Left ventricle myocardium superior (tissue), 1 donor: ENCODE measurements at places on chromosomes 6 and 20. TPM values are rescaled to one million over a fixed set of nuclear protein-coding genes. Genes with fewer than 3 reads are reported as not detected.
A peak's percentile ranks its signal among the peaks of the same experiment; 100 is the strongest.

DNA sequence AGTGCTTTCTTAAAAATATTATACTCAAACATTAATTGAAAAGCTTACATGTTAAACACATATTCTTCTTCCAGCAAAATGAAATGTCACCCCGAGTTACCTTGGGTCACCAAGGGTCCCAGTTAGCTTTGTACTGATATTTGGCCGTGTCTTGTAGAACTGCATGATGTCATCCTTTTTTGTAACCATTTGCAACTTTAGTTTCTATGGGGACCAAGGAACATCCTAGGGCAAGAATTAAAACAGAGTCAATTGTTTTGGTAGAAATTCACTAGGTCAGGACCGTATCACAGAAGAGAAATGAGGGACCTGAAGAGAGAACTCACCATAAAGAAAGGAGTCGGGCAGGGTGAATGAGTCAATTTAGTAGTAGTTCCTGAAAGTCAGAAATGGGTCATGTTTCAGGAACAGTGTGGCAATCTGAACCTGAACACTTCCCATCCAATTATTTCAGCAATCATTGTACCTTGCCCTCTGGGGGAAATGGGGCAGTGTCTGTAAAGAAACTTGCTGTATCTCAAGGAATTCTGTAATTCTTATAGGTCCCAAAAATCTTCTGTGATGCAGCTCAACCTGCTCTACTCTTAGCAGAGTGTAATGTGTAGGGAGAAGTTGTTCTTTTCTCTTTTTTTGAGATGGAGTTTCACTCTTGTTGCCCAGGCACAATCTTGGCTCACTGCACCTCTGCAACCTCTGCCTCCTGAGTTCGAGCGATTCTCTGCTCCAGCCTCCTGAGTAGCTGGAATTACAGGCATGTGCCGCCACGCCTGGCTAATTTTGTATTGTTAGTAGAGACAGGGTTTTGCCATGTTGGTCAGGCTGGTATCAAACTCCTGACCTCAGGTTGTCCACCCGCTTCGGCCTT lies 5.3 kb upstream of the AKAP7 start:
- DNase-seq = no peak

- DNase-seq = no peak
Measured at GRCh38 chr20:42985628-42986027, 204.1 kb downstream of the PTPRT start.

The CLPSL2 gene
- not detected for total RNA-seq

DNA sequence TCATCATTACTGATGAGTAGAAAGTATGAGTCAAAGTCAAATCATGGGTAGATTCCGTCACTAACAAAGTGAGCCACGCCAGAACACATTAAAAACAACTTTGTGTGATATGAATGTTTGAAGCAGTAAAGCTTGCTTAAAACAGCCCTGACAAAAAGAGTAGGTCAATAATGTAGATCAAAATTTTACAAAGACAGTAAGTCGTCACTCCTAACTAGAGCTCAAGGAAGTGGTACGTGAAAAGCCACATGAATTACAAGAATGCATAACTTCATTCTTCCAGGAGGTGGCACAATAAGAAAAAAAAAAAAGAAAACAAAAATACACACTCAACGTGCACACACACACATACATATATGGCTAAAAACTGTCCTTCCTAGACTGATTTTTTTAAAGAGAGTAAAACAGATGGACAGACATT lies 69.9 kb downstream of the HACE1 start:
- DNase-seq = no peak

- peak; percentile 83 for DNase-seq
Measured at GRCh38 chr20:46174469-46175126, 56.5 kb downstream of the CD40 start.

The B3GALT4 gene
- total RNA-seq = 6.9 TPM

DNA sequence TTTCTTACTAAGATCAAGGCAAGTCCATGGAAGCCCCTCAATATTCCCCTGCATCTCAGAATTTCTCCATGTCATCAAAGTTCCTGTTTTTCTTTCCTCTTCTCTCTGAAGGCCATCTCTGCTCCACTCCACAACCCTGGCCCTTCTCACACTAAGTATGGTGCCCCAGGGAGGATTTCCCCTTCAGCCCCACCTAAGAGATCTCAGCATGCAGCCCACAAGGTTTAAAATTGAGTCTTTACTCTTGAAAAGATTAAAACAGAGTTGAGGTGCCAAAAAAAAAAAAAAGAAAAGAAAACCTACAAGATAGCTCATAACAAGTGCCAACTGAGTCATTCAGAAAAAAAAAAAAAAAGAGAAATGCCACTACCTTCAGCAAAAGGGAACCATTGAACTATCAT lies 36.5 kb upstream of the TNFAIP3 start:
- DNase-seq = no peak

The CRISP2 gene
- total RNA-seq = not detected

The KLHDC3 gene
- 167 TPM for total RNA-seq

DNA sequence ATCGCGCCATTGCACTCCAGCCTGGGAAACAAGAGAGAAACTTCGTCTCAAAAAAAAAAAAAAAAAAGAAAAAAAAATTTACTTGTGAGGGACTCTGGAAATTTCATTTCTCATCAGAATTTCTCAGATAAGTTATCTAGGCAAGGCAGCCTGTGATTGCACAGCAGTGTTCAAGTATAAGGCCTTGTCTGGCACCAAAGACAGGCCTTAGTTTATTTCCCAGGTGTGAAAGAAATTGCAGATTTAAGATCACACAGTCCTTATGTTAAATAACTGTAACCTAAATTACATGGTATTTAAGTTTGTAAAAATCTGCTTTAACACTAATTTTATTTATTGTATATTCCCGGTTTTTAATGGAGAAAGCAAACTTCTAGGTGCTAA lies 34.8 kb downstream of the HFE start:
- DNase-seq = no peak

GRCh38 chr6:50097966-50098640 lies 48.4 kb upstream of the DEFB112 start:
- DNase-seq = no peak

The MYLIP gene
- 12.9 TPM for total RNA-seq

The SPINT4 gene
- total RNA-seq = not detected

DNA sequence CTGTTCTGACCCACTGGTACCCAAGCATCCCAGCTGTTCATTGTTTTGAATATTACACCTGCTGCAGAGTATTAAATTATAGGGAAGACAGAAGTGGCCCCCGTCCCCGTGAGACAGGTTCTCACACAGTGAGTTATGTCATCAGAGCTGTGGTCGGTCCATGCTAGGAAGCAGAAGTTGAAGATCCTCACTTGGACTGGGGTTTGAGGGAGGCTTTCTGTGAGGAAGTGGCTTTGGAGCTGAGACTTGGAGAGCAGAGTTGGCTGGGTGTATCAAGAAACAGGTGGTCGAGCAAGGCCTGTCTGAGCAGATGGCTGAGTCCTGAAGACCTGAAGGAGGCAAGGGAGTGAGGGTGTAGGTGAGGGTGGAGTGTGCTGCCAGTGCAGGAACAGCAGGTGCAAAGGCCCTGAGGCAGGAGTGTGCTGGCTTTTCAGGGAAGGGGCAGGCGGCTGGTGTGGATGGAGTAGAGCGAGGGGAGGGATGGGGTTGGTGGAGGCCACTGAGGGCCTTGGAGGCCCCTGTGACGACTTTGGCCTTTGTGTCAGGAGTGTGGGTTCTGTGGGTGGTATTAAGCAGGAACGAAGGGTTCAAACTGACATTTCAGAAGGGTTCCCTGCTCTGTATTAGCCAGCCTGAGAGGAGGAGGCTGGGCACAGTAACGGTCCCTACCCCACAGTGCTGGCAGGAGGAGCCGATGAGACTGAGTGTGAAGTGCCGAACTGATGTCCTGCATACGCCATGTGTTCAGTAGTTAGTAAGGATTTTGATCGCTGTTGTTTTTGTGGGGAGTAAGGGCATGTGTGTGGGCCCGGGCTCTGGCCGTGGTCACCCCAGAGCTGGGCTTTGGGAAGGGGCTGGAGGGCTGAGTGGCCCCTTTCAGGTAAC lies 11.8 kb downstream of the SRC start:
- DNase-seq = no peak

DNA sequence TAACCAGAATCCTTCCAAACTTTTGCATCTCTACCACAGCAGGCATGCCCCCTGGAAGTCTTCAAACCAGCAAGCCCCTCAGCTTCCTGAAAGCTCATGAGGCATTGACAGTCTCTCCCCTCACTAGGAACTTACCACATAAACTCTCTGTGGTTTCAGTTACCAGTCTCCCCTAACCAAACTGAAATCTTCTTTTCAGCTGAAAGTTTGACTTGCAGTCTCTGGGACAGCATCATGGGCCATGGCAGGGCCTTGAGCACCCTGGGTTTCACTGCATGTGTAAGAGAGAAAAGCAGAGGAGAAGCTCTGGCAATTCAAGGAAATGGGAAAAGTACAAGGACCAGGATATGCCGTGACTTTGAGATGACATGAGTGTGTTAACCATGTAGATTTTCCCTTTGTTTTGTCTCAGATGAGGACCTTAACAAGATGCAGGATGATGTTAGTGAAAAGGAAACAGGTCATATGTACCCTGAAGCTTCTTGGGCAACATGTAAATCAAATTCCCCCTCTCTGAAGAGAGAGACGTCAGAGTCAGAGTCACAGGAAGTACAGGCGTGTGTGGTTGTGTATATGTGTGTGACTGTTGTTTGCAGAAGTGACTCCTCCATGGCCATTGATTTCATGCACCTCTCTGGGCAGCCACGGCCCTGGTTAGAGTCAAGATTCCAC lies 106.3 kb downstream of the TNFRSF21 start:
- no peak for DNase-seq

DNA sequence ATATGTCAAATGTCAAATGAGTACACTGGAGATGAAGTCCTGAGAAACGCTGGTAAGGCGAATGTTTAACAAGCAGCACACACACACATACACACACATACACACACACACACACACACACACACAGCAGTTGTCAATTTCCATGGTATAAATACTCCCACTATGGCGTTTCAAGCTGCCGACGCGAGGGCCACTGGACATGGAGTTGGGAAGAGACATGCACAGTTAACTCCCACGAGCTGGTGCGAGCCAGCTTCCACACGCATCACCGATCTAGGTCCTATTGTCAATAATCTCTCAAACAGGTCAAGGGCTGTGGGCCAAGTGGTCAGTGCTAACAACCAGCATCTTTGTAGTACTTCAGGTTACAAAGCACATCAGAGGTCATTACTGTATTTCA lies 58.9 kb downstream of the TRERF1 start:
- no peak for DNase-seq

- no peak for DNase-seq
Measured at GRCh38 chr6:35587167-35587566, 74.5 kb upstream of the TULP1 start.

DNA sequence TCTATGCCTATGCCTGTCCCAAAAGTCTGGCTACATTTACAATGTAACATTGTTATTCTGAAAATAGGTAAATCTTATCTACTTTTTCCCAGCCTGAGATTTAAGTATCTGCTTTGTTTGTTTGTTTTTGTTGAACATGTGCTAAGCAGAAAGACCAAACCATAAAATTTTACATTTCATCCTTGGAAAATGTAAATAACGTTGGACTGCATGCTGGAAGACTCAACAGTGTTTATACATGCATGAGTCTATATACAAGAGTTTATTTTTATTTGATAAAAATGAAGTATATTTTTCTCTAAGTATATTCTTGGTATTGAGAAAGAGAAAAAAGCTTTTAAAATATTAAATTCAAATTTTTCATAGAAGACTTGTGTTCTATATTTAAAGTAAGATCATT lies 12.1 kb upstream of the PDE10A start:
- DNase-seq = no peak

GRCh38 chr20:41616228-41616627 lies 1.9 kb downstream of the CHD6 start:
- DNase-seq = no peak

- DNase-seq = no peak
Measured at GRCh38 chr6:33156561-33156960, 35.7 kb downstream of the COL11A2 start.

GRCh38 chr6:37005061-37005810 lies at the start of gene FGD2:
FGD2 (plus strand) TSS chr6:37005655; CDS start chr6:37005818, 163 bp downstream.
- DNase-seq = no peak

DNA sequence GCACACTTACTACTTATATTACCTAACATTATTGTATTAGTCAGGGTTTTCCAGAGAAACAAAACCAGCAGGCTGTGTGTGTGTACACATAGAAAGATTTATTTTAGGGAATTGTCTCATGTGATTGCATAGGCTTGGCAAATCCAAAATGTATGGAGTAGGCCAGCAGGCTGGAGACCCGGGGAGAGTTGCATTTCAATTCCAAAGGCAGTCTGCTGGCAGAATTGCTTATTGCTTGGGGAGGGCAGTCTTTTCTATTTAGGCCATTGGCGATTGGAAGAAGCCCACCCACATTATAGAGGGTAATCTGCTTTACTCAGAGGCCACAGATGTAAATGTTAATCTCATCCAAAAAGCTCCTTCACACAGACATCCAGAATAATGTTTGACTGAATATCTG lies 157.0 kb downstream of the ADGRG6 start:
- no peak for DNase-seq

GRCh38 chr20:61972636-61973508 lies 92.8 kb downstream of the TAF4 start:
- DNase-seq = no peak

The SRSF12 gene
- total RNA-seq = 0.07 TPM

The PPP1R3G gene
- 13.9 TPM for total RNA-seq

- no peak for DNase-seq
Measured at GRCh38 chr6:42391441-42391840, 60.3 kb downstream of the TRERF1 start.

The NKAIN2 gene
- 0.20 TPM for total RNA-seq

- no peak for DNase-seq
Measured at GRCh38 chr6:158571826-158572652, 12.1 kb downstream of the TMEM181 start.

DNA sequence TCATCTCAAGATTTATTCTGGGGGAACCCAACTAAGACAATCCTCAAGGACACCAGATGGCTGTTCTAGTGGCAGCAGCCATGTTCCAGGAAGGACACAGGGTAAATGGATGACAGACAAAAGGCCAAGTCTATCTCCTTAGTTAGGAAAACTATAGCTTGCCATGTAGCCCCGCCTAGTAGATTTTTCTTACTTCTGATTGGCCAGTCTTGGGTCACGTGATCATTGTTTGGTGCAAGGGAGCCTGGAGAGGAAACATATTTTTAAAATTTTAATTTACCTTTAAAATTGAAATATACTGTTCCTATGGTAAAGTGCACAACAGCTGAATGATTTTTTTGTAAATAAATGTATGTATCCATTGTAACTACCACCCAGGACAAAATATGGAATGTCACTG lies 4.4 kb upstream of the KCNS1 start:
- no peak for DNase-seq
